ENCODE measurements at places on chromosomes 7 and 10.
A peak's percentile ranks its signal among the peaks of the same experiment; 100 is the strongest.

GRCh38 chr7:11474902-11475585 lies 357.0 kb downstream of the THSD7A start:
- no peak for DNase-seq

DNA sequence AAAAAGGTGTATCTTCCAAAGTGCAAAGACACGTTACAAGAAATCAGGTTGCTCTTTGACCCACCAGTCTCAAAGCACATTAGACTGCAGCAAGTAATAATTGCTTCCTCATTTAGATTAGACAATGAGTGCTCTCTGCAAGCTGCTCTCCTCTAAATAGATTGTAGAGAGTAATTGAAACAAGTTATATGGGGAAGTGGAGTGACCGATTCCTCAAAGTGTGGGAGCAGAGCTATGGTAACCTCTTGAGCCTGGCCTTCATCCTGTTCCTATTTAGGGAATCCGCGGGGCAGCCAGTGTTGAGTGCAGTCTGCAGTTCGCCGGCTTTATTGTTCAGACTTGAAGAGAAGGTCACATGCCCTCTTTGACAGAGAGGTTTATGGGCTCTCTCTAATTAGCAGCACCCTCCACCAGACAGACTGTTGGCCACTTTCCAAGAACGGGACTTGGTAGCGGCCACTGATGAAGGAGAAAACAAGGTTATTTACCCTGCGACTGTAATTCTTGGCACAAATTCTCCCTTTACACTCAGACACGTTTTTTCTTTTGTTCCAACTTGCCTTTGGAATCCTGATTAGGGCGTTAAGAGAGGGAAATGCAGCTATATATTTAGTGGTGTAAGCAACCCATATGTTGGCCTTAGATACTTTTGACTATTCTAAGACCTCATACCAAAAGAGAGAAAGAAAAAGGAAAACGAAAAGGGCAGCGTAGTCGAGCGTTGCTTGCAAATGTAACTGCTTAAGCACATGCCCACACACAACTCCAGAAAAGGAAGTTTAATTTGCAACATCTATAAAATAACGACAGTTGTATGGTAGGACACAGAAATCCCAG lies 107.5 kb downstream of the REEP3 start:
- peak; percentile 5 for DNase-seq

- DNase-seq = no peak
These were observed 16.1 kb downstream of the DRGX start for GRCh38 chr10:49379596-49380410.

DNA sequence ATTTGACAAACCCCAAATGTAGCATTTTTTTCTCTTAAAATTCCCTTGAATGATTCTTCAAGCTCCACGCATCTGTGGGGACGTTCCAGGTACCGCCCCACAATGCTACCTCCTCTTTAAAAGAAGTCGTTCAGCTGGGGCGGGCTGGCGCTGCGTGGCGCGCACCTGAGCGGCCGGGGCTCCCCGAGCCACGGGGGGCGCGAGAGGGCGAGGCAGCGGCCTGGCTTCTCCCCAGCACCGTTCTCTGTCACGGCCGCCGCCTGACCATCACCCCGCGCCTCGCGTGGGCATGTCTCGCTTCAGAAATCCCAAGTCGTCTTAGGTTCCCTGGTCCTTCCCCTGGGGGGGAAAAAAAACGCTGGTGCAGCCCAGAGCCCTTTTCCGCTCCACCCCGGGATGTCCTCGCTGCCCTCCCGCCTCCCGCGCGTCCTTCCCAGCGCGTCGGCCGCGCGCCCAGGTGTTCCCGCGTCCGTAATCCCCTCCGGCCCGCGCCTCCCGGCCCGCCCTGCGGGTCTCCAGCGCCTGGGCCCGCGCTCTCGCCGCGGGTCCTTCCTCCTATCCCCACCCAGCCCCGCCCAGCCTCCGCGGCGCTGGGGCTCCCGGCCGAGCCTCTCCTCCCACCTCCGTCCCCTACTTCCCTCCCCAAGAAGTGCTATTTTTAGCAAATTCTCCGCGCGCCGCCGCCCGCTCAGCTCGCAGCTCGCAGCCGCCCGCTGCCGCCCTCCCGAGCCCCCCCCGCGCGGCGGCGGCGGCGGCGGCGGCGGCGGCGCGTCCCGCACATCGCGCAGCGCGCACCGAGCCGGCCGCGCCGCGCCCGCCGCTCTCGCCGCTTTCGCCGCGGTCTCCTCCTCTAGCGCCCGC lies 58.7 kb upstream of the PRPS1L1 start:
- no peak for DNase-seq

GRCh38 chr7:98771519-98771918 lies 98.3 kb downstream of the TMEM130 start:
- DNase-seq = no peak

GRCh38 chr7:74718336-74718735 lies 55.5 kb upstream of the NCF1 start:
- DNase-seq = no peak

GRCh38 chr7:33900501-33900900 lies 4.8 kb upstream of the BMPER start:
- no peak for DNase-seq

- no peak for DNase-seq
These were observed 23.0 kb upstream of the FAM133B start for GRCh38 chr7:92613214-92613613.

GRCh38 chr7:155203059-155203881 lies 94.4 kb upstream of the INSIG1 start:
- DNase-seq = no peak

GRCh38 chr7:157466867-157467261 lies 130.1 kb downstream of the DNAJB6 start:
- DNase-seq = no peak

DNA sequence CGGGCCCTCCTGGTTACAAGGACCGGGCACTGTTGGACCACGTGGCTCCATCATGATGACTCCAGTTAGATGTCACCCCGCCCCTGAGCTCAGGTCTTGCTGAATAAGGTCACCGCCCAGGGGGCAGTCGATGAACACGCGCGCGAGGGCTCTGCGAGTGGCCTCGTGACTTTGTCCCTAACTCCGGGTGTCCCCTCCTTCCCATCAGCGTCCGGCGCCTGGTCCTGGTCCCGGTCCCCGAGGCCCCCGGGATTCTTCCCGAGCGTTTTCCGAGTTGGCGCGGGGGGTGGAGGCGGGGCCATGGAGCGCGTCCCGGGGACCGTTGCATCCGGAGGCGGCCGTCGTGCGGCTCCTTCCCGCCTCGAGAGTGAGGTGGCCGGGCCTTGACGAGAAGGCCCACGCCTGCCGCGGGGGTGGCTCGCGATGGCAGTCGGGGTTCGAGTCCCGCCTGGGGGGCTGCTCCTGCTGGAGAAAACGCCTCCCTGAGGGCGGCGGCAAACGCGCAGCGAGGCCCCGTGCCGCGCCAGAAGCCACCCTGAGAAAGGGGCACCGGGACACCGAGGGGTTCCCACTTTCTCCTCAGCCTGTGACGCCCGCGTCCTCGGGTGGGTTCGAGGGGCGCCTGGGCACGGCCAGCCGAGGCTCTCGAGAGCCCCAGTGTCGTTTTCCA lies 569 bp upstream of the NPTX2 start:
- no peak for DNase-seq

DNA sequence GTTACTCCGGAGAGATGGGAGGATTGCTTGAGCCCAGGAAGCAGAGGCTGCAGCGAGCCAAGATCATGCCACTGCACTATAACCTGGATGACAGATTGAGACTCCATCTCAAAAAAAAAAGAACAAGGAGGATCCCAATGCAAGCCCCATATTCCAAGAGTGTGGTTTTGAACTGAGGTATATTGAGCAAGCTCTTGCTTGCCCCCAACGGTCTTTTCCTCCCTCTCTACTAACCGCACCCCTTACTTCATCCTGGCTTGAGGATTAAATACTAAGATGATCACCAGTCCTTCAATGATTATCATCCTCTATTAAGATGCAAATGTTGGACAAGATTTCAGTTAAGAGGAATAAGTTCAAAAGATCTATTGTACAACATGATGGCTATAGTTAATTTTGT lies 12.5 kb upstream of the SRGN start:
- no peak for DNase-seq

GRCh38 chr10:11011984-11012383 lies 5.7 kb upstream of the CELF2 start:
- no peak for DNase-seq

GRCh38 chr10:132366006-132366405 lies 31.0 kb upstream of the PWWP2B start:
- no peak for DNase-seq

DNA sequence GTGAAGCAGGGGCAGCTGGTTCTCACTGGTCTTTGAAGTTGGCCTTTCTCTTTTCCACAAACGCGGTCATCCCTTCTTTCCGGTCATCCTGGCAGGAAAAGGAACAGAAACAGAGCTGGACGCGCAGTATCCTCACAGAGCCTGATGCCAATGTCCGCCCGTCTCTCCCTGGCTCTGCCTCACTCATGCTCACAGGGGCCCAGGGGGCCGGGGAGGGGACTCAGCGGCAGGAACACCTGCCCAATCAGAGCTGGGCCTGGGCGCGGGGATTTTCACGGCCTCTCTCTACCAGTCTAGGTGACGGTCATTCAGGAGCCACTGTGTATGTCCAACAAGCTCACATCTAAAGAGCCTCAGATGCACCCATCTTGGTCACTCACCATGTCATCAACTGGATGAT lies 5.0 kb upstream of the FUOM start:
- no peak for DNase-seq

DNA sequence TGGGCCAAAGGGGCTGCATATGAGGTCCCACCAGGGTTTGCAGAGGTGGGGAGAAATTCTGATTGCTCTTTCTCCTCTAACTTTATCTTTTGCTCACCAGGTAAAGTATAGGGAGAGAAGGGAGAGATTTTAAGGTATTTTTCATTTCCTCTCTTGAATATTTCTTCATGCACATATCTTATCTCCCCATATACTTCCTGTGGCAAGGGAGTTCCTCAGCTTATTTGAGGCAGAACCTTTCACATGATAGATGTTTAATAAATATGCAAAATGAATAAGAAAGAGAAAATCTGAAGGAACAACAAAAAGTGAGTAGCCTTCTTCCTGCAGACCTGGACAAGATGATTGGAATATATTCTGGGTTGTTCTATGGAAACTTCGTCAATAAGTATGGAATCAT lies 67.4 kb upstream of the PDCD4 start:
- DNase-seq = no peak

DNA sequence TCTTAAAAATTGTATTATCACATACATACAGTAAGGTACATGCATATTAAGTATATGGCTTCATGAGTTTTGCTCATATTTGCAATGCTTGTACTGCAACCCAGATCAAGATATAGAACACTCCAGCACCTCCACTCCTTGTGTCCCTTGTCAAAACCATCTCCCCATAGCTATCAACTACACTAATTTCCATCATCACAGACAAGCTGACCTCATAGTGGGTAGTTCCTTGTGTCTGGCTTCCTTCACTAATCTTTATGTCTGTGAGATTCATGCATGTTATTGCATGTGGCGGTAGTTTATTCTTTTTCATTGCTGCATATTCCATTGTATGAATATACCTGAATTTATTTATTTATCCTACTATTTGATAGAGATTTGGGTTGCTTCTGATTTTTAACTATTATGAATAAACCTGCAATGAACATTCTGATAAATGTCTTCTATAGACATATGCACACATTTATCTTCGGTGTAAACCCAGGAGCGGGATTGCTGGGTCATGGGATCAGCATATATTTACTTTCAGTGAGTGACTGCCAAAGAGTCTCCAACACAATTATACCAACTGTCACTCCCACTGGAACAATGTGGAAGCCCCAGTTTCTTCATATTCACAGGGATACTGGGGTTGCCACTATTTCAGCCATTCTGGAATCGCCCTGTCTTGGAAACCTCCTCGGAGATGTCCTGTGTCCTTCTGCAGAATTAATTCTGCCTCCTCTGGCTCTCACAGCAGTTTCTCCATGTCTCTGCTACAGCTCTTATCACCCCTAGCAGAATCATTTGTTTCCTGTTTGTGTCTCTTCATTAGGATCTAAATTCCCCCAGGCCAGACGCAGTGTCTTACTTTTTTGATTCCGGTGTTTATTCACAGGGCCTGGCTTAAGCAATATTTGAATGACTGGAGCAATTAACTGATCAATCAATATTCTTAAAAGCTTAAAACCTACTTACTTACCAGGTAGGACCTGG lies 14.7 kb upstream of the ADAM12 start:
- DNase-seq = no peak

- DNase-seq = no peak
These were observed 32.5 kb downstream of the ZNF438 start for GRCh38 chr10:30999070-30999712.

- peak; percentile 44 for DNase-seq
These were observed 35.4 kb downstream of the TRIL start for GRCh38 chr7:28922624-28923331.

DNA sequence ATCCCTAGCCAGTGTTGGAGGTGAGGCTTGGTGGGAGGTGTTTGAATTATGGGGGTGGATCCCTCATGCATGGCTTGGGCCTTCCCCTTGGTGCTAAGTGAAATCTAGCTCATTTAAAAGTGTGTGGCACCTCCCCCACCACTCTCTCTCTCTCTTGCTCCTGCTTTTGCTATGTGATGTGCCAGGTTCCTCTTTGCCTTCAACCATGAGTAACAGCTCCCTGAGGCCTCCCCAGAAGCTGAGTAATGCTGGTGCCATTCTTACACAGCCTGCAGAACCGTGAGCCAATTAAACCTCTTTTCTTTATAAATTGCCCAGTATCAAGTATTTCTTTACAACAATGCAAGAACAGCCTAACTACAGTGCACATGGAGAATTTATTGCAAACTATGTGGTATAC lies 188.8 kb upstream of the POT1 start:
- DNase-seq = no peak

DNA sequence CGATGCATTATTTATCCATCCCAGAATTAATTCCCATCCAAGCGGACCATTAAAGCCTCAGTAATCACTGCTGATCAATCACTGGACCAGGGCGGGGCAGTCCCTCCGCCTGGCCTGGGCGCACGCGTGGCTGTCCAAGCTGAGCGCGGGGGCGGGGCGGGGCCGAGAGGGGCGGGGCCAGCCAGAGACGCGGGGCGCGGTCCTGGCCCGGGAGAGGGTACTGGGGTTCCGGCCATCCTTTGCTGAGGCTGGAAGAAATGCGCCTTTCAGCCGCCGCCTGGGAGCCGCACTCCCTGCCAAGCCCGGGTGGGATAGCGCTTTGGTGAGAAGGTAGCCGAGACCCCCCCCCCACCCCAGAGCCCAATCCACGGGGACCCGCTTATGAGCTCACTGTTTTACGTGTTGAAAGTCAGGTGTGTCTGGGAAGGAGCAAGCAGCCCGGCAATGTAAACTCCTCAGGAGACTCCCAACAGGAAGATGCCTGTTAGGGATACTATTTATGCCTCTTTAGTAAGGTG lies at the start of gene ARHGAP22:
Gene ARHGAP22 (minus strand): TSS at position 83 of the 518 bp plus-strand sequence. CDS start 277 bp downstream, outside the sequence.
- DNase-seq = no peak

- DNase-seq = no peak
These were observed 120.2 kb downstream of the TEX36 start for GRCh38 chr10:125562737-125563136.

DNA sequence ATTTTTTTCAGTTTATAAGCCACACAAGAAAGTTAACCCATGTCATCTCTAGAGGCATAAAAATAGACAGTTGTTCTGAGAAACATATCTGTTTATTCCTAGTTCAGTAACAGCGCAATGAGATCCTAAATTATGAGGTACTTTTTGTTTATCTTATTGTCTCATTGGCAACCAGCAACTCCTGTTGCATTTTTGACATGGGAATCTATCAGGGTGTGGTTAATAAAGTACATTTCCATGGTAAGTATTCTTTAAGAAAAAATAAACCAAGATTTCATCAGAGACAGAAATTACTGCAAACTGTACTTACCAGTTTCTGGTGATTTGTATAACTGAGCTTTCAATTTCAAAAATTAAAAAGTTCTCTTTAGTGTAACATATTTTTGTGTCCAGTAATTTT lies 9.0 kb downstream of the FAS start:
- no peak for DNase-seq
